Activated CD8-positive, alpha-beta T cell treated with anti-CD3 and anti-CD28 coated beads, Interleukin-2, amount 10 ng/mL, durations not matched to agents 7 days and 5 days (primary cell): ENCODE measurements at places on chromosomes 2 and 18. TPM values are rescaled to one million over a fixed set of nuclear protein-coding genes. Genes with fewer than 3 reads are reported as not detected.

GRCh38 chr2:226048611-226049010, 649.1 kb downstream of the NYAP2 start:
- no peak for DNase-seq
- H3K27me3 ChIP-seq = no peaks in the 10 kb centered on the region
- H3K27ac ChIP-seq = no peak overlapping the region

- H3K4me3 ChIP-seq = no peak overlapping the region
- H3K36me3 ChIP-seq = no peaks in the 10 kb centered on the region
- H3K4me1 ChIP-seq = peaks cover 6% of the 10 kb centered on the region
- H3K27ac ChIP-seq = no peak overlapping the region
- peaks cover 26% of the 10 kb centered on the region for H3K27me3 ChIP-seq
- DNase-seq = no peak
Measured at GRCh38 chr2:64354857-64355680, 98.9 kb upstream of the LGALSL start.

DNA sequence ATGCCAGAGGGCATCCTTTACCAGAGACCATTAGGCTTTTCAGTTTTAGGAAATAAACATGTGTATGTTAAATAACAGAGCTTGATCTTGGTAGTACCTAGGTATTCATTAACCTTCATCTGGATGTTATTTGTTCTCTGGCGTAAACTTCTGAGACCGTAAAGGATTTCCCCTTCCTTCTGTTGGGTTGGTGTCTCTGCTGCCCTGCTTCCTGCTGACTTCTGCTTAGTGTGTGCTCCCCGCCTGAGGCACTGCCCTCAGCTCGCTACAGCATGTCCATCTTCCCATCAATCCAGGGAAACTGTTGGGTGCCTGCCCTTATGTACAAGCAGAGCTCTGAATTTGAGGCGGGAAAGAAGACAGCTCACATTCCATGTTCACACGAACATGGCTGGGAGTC, 177.9 kb downstream of the TPGS2 start:
- no peak overlapping the region for H3K4me3 ChIP-seq
- DNase-seq = no peak
- no peak overlapping the region for H3K27ac ChIP-seq
- no peaks in the 10 kb centered on the region for H3K36me3 ChIP-seq
- H3K27me3 ChIP-seq = peaks cover 4% of the 10 kb centered on the region

- no peak overlapping the region for H3K4me3 ChIP-seq
- no peak for DNase-seq
- H3K36me3 ChIP-seq = no peaks in the 10 kb centered on the region
- H3K27me3 ChIP-seq = peaks cover 37% of the 10 kb centered on the region
Measured at GRCh38 chr2:72864500-72864899, 22.7 kb upstream of the SPR start.

DNA sequence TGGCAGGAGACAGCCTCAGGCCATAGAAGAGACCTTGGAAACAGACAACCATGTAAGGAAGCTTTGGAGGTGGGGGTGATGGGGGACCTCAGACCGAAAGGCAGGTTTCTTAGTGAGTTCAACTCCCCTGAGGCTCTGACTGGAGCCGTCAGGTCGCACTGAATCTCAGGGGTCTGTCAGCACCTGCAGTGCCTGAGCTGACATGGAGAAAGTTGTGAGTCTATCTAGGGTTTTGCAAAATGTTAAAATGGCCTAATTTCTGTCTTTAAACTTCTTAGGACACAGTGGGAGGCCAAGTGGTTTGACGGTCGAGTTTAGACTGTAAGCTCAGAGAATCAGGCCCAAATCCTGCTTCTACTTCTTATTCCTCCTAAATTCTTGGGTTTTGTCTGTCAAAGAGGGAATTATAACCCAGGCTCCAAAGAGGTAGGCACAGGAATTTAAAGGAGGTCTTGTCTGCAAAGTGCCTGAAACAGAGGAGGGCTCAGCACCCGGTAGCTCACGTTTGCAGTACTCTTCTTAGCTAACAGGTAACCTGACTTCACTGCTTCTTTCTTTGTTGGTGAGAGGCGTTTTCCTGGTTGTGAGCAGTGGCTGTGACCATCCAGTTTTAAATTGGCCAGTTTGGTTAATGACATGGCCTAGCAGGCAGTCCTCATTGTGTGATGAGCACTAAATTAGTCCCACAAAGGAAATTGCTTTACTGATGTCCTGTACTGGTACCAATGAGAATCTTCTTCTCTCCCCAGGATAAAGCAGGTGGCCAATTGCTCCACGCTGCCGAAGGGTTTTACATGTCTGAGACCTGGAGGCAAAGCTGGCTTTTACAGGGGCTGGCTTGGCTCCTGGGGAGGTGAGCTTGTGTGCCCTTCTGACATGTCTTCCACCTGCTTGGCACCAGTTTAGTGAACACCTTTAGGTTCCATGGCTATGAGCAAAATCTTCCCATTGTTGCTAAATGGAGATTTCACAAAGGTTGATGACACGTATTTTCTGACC, 95.7 kb downstream of the MYCN start:
- no peaks in the 10 kb centered on the region for H3K27me3 ChIP-seq
- no peaks in the 10 kb centered on the region for H3K36me3 ChIP-seq
- DNase-seq = no peak

DNA sequence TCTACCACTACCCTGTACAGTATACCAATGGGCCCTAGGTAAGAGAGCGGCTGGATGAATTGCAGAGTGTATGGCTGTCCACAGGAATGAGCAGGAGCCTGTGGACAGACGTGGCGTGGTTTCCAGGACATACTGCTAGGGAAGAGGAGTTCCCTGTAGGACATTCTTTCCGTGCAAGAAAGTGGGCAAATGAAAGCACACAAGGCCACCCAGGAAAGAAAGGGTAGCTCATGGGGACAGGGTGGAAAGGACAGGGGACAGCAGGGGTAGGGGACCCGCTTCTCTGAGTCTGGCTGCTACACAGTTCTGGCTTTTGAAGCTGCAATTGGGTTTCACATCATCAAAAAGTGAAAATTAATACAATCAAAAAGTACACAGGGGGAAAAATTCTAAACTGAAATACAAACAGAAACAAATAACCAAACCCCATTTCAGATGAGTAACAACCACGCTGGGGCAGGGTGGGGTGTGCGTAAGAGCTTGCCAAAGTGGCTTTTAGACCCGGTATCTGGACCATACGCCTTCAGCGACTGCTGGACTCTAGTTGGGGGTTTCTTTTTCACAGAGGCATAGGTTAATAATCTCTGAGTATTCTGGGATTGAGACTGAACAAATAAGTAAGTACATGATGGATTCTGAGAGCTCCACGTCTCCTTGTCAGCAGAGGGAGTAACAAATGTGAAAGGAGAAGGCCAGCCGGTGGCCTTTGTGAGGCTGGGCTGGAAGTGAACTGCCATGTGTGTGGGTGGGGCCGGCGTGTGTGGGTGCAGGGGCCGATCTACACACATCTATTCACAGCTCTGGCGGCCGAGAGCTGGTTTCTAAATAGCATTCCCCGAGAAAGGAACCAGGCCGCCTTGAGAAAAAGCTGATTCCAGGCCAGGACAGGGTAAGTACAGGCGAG, 84.0 kb downstream of the HDAC4 start:
- peaks cover 25% of the 10 kb centered on the region for H3K36me3 ChIP-seq
- no peak for DNase-seq
- no peaks in the 10 kb centered on the region for H3K27me3 ChIP-seq
- no peak overlapping the region for H3K4me3 ChIP-seq

DNA sequence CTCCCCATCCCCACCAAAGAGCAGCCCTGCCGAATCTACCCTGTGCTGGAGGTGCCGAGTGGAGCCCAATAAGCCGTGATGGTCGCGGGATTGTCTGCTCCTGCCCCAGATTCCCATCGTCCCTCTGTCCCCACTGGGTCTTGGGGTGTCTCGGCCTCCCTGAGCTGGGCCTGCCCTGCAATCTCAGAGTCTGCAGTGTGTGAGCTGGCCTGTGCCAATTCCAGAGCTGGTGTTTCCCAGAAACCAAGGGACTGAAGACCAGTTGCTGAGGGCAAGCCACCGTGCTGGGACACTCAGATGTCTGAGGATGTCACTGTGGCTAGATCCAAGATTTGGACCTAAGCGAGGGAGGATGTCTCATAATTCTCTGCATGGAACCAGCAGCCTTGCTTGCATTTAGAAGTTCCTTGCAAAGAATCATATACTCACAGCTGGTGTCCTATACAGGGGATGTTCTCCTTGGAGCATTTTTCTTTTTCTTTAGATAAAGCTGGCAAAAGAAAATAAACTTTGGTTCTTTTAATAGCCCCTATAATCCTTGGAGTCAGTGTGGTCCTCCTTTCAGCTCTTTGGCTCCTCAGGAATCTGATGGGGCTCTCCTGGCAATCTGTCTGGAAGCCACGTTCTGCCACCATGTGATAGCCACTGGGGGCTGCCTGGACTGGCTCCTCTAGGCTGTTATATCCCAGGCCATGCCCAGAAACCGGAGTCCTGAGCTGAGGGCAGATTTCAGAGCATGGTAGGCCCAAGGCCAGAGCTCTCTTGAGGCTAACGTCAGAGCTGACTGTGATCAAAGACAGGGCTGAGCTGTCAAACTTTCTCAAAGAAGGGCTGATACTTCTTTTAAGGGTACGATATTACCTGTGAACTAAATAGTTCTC, 140.1 kb upstream of the HAAO start:
- DNase-seq = no peak
- no peak overlapping the region for H3K4me3 ChIP-seq
- H3K36me3 ChIP-seq = no peaks in the 10 kb centered on the region
- H3K27me3 ChIP-seq = no peaks in the 10 kb centered on the region
- no peaks in the 10 kb centered on the region for H3K4me1 ChIP-seq

DNA sequence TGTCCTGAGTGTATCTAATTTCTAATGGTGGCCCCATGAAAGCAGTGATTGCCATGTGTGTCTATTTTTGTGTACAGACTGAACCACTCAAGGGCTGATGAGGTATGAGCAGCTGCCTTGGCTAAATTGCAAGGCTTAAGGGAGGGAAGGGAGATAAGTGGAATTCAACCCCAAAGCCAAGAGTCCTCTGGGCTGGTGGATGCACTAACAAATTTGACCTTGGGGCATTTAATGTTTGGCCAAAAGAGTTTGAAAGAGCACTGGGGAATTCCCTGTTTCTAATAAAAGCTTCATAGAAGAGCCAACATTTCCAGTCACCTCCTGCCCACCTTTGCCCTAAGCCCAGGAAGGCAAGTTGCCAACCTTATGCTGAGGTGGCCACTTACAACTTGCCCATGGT, 172.1 kb downstream of the SETBP1 start:
- no peaks in the 10 kb centered on the region for H3K4me1 ChIP-seq
- H3K27ac ChIP-seq = no peak overlapping the region
- peaks cover 14% of the 10 kb centered on the region for H3K27me3 ChIP-seq
- no peaks in the 10 kb centered on the region for H3K36me3 ChIP-seq
- no peak overlapping the region for H3K4me3 ChIP-seq

- no peaks in the 10 kb centered on the region for H3K4me1 ChIP-seq
- no peak for DNase-seq
- peaks cover 3% of the 10 kb centered on the region for H3K36me3 ChIP-seq
- H3K27ac ChIP-seq = no peak overlapping the region
- peaks cover 5% of the 10 kb centered on the region for H3K27me3 ChIP-seq
Measured at GRCh38 chr2:38416296-38417036, 39.4 kb upstream of the ATL2 start.

GRCh38 chr2:231124838-231125568, at the start of gene HTR2B:
HTR2B (minus strand) TSS chr2:231125042; CDS start chr2:231123764, 1,278 bp downstream.
- H3K27ac ChIP-seq = no peak within 1 kb of the TSS
- DNase-seq = no peak
- H3K36me3 ChIP-seq = peaks cover 2% of the 10 kb centered on the region
- H3K4me3 ChIP-seq = no peak within 1 kb of the TSS
- peaks cover 17% of the 10 kb centered on the region for H3K4me1 ChIP-seq
- H3K27me3 ChIP-seq = no peaks in the 10 kb centered on the region

DNA sequence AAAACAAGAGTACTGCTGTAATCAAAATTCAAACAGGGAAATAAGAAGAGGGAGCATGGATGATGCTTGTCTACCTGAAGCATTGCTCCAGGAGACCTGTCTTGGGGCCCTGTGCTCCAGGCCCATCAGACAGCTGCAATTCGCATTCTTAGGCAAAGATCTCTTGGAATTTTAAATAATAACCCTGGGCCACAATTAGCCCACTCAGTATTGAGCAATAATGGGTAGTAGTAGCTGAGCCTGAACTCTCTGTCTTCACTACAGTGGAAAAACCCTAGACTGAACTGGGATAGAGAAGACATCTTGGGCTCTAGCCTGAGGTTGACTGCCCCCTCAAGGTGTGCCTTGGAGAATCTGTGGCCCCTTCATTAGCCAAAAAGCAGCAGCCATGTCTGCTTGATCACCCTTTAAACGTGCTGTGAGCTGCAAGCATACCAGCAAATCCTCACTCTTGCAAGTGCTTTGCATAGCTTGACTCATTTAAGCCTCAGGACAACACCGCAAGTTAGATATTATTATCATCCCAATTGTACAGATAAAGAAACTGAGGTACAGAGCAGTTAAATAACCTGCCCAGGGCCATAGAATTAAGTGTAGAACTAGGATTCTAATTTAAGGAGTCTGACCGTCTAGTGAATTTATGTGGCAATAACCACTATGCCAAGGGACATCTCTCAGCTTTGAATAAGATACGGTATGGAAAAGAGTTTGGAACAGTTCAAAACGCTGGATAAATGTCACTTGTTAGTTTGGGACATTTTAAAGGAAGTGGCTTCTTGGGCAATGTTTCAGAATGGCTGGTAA, 69.0 kb downstream of the DDX1 start:
- H3K4me1 ChIP-seq = no peaks in the 10 kb centered on the region
- no peak overlapping the region for H3K27ac ChIP-seq
- H3K4me3 ChIP-seq = no peak overlapping the region
- no peaks in the 10 kb centered on the region for H3K27me3 ChIP-seq

GRCh38 chr2:112155331-112156151, 17.4 kb downstream of the FBLN7 start:
- DNase-seq = peak; percentile 51
- H3K27me3 ChIP-seq = peaks cover 4% of the 10 kb centered on the region
- H3K4me1 ChIP-seq = peaks cover 31% of the 10 kb centered on the region

GRCh38 chr18:57051657-57052044, 95.2 kb upstream of the BOD1L2 start:
- H3K4me1 ChIP-seq = no peaks in the 10 kb centered on the region
- no peaks in the 10 kb centered on the region for H3K36me3 ChIP-seq
- no peak overlapping the region for H3K27ac ChIP-seq
- DNase-seq = no peak
- peaks cover 14% of the 10 kb centered on the region for H3K27me3 ChIP-seq
- no peak overlapping the region for H3K4me3 ChIP-seq

AGXT gene
- total RNA-seq = not detected

SOWAHC gene
- total RNA-seq = not detected

GCA gene
- total RNA-seq = 13.1 TPM

SKOR2 gene
- not detected for total RNA-seq

PHOSPHO2 gene
- 3.2 TPM for total RNA-seq

PUS10 gene
- 7.3 TPM for total RNA-seq

SCN2A gene
- 0.13 TPM for total RNA-seq

DPP10 gene
- total RNA-seq = not detected

TEX261 gene
- total RNA-seq = 55.9 TPM

M1AP gene
- total RNA-seq = not detected

PIKFYVE gene
- 27.4 TPM for total RNA-seq

APOB gene
- not detected for total RNA-seq

PROKR1 gene
- total RNA-seq = not detected

ASIC4 gene
- not detected for total RNA-seq
